ENCODE measurements at places on chromosomes 5 and 9. TPM values are rescaled to one million over a fixed set of nuclear protein-coding genes. Genes with fewer than 3 reads are reported as not detected.

The SLC1A3 gene
- 24.7 TPM for total RNA-seq

The SPINK1 gene
- total RNA-seq: not detected

The SHOC1 gene
- total RNA-seq: not detected

The CDH9 gene
- total RNA-seq: not detected

The PDE6A gene
- total RNA-seq: not detected

The KIAA1191 gene
- 69.5 TPM for total RNA-seq

- peaks cover 21% of the 10 kb centered on the region for H3K4me1 ChIP-seq
- no peaks in the 10 kb centered on the region for H3K27me3 ChIP-seq
- H3K4me3 ChIP-seq: no peak overlapping the region
- no peaks in the 10 kb centered on the region for H3K36me3 ChIP-seq
- no peak for DNase-seq
Observed at GRCh38 chr5:10315201-10315600, 7.5 kb upstream of the CMBL start.

DNA sequence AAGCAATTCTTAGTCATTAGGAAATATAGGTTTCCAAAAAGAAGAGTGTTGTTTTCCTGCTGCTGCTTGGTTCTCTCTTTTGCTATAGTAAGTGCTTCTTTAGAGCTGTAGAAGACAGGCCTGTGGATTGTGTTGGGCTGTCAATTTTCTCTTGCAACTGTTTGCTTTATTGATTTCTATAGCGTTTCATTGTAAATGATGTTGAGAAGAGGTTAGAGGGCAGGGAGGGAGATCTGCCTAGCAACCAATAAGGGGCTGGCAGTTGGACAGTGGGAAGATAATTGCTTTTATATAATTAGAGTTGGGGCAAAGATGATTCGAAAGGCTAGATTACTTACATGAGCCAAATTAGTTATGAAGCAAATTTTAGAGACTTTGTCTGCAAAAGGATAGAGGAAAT, 11.1 kb downstream of the UNC13B start:
- no peaks in the 10 kb centered on the region for H3K4me1 ChIP-seq
- H3K27me3 ChIP-seq: no peaks in the 10 kb centered on the region
- no peak overlapping the region for H3K27ac ChIP-seq

GRCh38 chr9:12817702-12818101, 42.9 kb downstream of the LURAP1L start:
- H3K36me3 ChIP-seq: no peaks in the 10 kb centered on the region
- peak overlapping the region; percentile 100 for H3K27ac ChIP-seq
- no peaks in the 10 kb centered on the region for H3K27me3 ChIP-seq
- peak; percentile 88 for DNase-seq
- peaks cover 66% of the 10 kb centered on the region for H3K4me1 ChIP-seq

- H3K27ac ChIP-seq: no peak overlapping the region
- no peaks in the 10 kb centered on the region for H3K36me3 ChIP-seq
- H3K4me3 ChIP-seq: no peak overlapping the region
- no peaks in the 10 kb centered on the region for H3K27me3 ChIP-seq
- no peaks in the 10 kb centered on the region for H3K4me1 ChIP-seq
Observed at GRCh38 chr5:151318850-151319732, 15.5 kb upstream of the SLC36A3 start.

GRCh38 chr5:132387640-132388117, 18.2 kb downstream of the SLC22A5 start:
- no peaks in the 10 kb centered on the region for H3K27me3 ChIP-seq
- peak overlapping the region; percentile 99 for H3K27ac ChIP-seq
- H3K36me3 ChIP-seq: peaks cover 9% of the 10 kb centered on the region
- peaks cover 52% of the 10 kb centered on the region for H3K4me1 ChIP-seq

GRCh38 chr9:133031496-133031911, 707 bp downstream of the GTF3C5 start:
- no peak overlapping the region for H3K27ac ChIP-seq
- peak; percentile 39 for DNase-seq
- no peaks in the 10 kb centered on the region for H3K36me3 ChIP-seq
- H3K27me3 ChIP-seq: no peaks in the 10 kb centered on the region
- H3K4me3 ChIP-seq: peak overlapping the region; percentile 99

DNA sequence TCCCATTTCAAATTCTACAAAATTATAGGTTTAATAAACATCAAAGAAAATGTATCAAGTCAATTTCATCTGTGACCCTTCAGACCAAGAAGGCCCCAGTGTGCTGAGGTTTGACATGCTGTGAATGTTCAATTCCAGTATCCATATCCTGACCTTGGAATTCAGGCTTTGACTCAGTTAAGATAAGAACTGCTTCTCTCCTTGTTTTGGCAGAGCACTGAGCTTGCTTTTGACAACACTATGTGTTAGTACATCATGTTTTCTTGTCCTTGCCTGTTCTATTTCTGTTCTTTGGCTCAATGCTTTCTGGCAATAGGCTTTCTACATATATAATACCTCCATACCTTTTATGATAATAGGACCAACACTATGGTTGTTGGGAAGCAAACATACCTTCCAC, 105.6 kb downstream of the PLCXD3 start:
- no peak overlapping the region for H3K4me3 ChIP-seq
- H3K4me1 ChIP-seq: peaks cover 24% of the 10 kb centered on the region
- no peaks in the 10 kb centered on the region for H3K36me3 ChIP-seq
- no peaks in the 10 kb centered on the region for H3K27me3 ChIP-seq
- H3K27ac ChIP-seq: no peak overlapping the region

DNA sequence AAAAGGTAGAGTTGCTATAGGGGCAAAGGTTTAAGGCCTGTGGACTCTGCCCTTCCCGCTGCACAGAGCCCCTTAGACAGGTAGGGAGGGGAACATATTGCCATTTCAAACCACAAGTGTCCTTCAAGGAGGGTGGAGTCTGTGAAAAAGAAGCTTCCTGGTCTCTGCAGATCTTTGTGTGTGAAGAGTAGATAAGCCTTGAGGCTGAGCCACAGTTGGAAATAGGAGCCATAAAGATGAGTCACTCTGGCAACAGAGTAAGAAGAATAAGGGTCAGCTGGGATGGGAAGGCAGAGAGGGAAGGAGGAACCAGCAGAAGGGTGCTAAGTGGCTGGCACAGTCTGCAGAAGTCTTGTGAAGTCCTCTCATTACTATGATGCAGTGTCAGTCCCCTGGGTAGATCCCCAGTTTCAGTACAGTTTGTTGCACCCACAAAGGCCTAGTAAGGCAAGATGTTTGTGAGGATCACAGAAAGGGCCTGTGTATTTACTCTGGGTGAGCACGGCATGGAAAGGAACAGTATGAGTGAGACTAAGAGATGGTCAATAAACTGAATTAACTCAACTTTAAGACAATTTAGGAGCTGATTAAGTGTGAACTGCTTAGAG, 18.1 kb downstream of the GRXCR2 start:
- DNase-seq: peak; percentile 83
- H3K4me1 ChIP-seq: peaks cover 24% of the 10 kb centered on the region
- no peak overlapping the region for H3K4me3 ChIP-seq
- peak overlapping the region; percentile 77 for H3K27ac ChIP-seq

DNA sequence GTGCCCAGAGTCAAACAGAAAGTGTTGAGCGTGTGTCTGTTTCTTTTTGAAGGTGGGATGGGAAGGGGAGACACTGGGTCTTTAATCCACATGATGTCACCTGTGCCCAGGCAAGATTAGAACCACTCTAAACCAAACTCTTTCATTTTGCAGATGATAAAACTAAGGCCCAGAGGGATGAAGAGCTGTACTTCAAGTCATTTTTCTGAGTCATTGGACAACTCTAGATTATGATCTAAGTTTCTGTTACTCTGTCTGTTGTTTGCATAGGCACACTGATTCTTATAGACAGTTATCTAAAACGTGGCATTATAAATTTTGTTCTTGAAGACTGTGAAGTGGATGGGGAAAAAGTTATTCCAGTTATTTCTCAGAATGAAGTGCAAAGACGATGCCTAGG, 48.8 kb downstream of the MAST4 start:
- H3K4me3 ChIP-seq: no peak overlapping the region
- H3K4me1 ChIP-seq: no peaks in the 10 kb centered on the region
- no peak overlapping the region for H3K27ac ChIP-seq
- no peaks in the 10 kb centered on the region for H3K36me3 ChIP-seq
- H3K27me3 ChIP-seq: no peaks in the 10 kb centered on the region
- no peak for DNase-seq

- no peaks in the 10 kb centered on the region for H3K36me3 ChIP-seq
- DNase-seq: no peak
- no peak overlapping the region for H3K27ac ChIP-seq
- H3K4me1 ChIP-seq: no peaks in the 10 kb centered on the region
Observed at GRCh38 chr9:135152614-135153334, 65.3 kb downstream of the OLFM1 start.

GRCh38 chr5:147234825-147235635, at the start of gene STK32A:
STK32A (plus strand) TSS chr5:147235026; CDS start chr5:147239635, 4,609 bp downstream.
- H3K36me3 ChIP-seq: no peaks in the 10 kb centered on the region
- no peaks in the 10 kb centered on the region for H3K27me3 ChIP-seq
- no peaks in the 10 kb centered on the region for H3K4me1 ChIP-seq
- H3K27ac ChIP-seq: no peak within 1 kb of the TSS
- peak within 1 kb of the TSS; percentile 76 for H3K4me3 ChIP-seq
- peak; percentile 65 for DNase-seq

DNA sequence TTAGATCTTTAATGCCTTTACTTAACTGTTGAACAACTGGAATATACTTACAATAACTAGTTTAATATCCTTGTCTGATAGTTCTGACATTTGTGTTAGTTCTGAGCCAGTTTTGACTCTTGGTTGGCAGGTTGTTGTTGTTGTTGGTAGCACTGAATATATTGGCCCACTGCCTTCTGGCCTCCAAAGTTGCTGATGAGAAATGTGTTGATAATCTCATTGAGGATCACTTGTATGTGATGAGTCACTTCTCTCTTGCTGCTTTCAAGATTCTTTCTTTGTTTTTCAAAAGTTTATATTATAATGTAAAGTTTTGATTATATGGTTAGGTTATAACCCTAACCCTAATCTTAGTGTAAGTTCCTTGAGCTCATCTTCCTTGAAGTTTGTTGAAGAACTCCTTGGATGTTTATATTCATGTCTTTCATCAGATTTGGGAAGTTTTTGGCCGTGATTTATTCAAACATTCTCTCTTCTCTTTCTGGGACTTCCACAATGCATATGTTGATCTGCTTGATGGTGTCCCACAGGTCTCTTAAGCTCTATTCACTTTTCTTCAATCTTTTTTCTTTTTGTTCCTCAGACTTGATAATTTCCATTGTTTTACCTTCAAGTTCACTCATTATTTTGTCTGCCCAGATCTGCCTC, 149.7 kb downstream of the FGF18 start:
- no peak overlapping the region for H3K4me3 ChIP-seq
- no peak for DNase-seq
- H3K4me1 ChIP-seq: no peaks in the 10 kb centered on the region
- no peaks in the 10 kb centered on the region for H3K27me3 ChIP-seq
- no peaks in the 10 kb centered on the region for H3K36me3 ChIP-seq

DNA sequence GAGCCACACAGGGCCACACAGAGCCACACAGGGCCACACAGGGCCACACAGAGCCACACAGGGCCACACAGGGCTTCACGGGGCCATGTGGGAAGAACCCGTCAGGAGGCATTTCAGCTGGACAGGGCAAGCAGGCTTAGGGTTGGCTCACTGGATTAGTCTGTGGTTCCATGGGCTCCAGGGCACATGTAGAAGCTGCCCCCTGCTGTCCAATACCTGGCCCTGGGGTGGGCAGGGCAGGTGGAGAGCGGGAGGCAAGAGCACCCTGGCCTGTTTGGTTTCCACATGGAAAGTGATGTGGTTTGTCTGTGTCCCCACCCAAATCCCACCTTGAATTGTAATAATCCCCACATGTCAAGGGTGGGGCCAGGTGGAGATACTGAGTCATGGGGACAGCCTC, 16.4 kb upstream of the LPCAT1 start:
- peaks cover 31% of the 10 kb centered on the region for H3K4me1 ChIP-seq
- H3K27me3 ChIP-seq: no peaks in the 10 kb centered on the region
- DNase-seq: no peak
- H3K27ac ChIP-seq: no peak overlapping the region

DNA sequence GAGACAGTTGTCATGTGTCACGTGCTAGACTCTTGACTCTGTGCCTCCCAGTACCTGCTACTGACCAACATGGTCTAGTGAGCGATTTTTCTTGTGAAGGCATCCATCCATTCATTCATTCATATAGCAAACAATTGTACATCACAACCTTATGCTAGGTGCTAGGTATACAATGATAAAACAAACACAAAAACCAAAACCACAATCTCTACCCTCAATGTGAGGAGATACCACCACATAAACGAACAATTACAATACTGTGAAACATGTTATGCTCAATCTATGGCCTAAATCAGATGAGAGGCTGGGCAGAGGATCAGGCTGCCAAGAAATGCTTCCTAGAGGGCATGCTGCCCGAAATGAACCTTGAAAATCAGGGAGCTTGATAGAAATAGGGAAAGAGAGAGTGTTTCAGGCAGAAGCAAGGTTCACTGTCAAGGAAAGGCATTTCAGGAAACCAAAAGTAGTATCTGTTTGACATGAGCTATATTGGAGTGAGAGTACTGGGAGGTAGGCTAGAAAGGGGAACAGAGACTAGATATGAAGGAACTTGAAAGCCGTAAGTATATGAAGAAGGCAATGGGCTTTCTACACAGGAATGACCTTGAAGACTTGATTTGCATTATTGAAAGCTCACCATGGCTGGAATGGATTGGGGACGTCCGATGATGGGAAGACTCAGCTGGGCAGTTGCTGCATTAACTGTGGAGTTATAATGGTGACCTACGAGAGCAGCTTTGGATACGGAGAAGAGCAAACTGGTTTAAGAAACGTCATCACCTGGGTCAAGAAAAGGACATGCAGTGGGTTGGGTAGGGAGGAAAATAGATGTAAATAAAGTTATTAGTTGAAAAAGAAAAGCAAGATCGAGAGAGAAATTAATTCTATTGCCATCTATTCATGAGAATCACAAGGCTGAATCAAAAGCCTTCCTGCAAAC, 90.1 kb downstream of the THBS4 start:
- H3K4me1 ChIP-seq: peaks cover 15% of the 10 kb centered on the region
- H3K4me3 ChIP-seq: no peak overlapping the region
- no peak for DNase-seq
- H3K27me3 ChIP-seq: no peaks in the 10 kb centered on the region
- no peaks in the 10 kb centered on the region for H3K36me3 ChIP-seq

DNA sequence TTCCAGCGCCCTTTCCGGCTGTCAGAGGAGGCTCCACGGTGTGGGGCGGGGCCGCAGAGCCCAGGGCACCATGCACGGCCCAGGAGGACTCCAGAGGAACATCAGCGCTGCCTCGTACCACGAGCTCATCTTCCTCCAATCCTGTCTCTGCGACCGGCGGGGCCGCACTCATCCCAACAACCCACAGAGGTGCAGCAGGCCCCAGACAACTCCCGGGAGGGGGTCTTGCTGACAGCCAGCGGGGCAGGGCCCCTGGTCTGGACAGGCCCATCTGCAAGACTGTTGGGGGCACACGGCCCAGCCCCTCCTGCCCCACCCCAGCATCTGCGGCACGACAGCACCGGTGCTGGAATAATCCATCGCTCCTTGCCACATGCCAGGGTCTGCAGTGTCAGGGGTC, 88.8 kb downstream of the OLFM1 start:
- H3K27ac ChIP-seq: no peak overlapping the region
- no peaks in the 10 kb centered on the region for H3K4me1 ChIP-seq
- no peak overlapping the region for H3K4me3 ChIP-seq
- no peaks in the 10 kb centered on the region for H3K27me3 ChIP-seq

DNA sequence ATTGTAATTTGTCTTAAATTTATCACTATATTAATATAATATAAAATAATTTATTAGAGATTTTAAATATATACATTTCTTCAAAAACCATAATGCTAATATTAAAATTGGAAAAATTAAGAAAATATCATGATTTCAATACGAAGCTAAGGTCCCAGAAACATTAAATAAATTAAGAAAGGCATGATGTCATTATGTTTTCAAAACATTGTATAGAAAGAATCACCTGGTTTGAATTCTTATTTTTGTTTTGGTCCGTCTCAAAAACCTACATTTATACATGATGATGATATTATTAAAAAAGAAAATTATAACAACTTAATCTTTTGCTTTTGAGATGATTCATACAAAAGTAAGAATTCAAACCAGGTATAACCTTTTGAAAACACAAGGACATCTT, 8.2 kb upstream of the EDIL3 start:
- no peak for DNase-seq
- H3K4me3 ChIP-seq: no peak overlapping the region
- H3K36me3 ChIP-seq: no peaks in the 10 kb centered on the region
- H3K27me3 ChIP-seq: no peaks in the 10 kb centered on the region
- no peak overlapping the region for H3K27ac ChIP-seq
